ENCODE measurements at places on chromosomes 6 and 20.

DNA sequence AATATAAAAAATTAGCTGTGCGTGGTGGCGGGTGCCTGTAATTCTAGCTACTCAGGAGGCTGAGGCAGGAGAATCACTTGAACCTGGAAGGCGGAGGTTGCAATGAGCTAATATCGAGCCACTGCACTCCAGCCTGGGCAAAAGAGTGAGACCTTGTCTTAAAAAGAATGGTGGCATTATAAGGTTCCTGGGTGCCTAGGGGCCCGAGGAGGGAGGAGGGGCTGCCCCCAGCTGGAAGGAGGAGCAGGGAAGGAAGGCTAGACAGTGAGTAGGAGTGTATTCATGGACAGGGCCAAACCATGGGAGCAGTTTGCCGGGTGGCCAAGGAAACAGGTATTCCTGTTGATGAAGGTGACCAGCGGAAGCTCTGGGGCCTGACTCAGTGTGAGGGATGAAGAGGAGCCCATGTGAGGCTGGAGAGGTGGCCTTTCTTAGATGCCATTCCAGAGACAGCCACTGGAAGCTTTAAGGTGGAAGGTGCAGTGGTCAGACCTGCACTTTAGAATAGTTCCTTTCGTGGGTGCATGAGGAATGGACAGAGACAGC, 24.2 kb downstream of the MANBAL start:
- DNase-seq = no peak

GRCh38 chr20:20680991-20681508, 31.4 kb downstream of the RALGAPA2 start:
- no peak for DNase-seq

- no peak for DNase-seq
Measured at GRCh38 chr6:33897189-33897780, 93.5 kb upstream of the MLN start.

DNA sequence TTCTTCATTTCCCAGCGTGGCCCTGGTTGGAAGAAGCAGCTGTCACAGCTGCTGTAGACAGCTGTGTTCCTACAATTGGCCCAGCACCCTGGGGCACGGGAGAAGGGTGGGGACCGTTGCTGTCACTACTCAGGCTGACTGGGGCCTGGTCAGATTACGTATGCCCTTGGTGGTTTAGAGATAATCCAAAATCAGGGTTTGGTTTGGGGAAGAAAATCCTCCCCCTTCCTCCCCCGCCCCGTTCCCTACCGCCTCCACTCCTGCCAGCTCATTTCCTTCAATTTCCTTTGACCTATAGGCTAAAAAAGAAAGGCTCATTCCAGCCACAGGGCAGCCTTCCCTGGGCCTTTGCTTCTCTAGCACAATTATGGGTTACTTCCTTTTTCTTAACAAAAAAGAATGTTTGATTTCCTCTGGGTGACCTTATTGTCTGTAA, 292.7 kb downstream of the ESR1 start:
- no peak for DNase-seq

DNA sequence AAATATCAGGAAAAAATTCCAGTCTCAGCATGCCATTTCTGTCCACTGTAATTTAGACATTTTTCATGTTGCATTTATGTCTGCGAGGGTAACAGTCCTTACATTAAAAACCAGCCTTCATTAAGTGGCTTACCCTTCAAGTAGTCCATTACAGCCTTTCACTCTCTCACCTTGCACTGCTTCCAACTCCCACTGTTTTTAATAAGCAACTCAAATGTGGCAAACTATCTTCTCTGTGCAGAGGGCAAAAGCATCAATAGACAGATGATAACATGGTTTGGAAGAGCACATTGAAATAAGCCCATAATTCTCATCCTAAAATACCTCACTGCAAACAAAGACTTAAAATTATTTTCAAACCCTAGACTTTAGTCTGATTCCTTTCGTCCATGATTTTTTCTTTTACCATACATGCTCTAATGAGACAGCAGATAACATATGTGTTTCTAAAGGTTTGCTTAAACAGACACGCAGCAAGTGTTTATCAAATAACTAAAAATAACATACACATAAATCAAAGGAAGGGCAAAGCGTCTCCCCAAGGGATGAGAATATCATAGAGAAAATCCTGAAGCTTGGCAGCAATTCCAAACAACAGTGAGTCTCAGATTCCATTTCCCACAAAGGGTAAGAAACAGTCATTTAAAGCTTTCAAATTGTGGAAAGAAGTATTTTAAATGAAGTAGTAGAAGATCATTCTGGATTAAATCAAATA, 130.4 kb downstream of the PTPRK start:
- DNase-seq = no peak

GRCh38 chr6:112701201-112701600, 354.1 kb downstream of the RFPL4B start:
- no peak for DNase-seq

GRCh38 chr6:22513667-22514066, 55.7 kb upstream of the HDGFL1 start:
- no peak for DNase-seq

- DNase-seq = no peak
Measured at GRCh38 chr6:150310539-150310938, 58.3 kb upstream of the IYD start.

DNA sequence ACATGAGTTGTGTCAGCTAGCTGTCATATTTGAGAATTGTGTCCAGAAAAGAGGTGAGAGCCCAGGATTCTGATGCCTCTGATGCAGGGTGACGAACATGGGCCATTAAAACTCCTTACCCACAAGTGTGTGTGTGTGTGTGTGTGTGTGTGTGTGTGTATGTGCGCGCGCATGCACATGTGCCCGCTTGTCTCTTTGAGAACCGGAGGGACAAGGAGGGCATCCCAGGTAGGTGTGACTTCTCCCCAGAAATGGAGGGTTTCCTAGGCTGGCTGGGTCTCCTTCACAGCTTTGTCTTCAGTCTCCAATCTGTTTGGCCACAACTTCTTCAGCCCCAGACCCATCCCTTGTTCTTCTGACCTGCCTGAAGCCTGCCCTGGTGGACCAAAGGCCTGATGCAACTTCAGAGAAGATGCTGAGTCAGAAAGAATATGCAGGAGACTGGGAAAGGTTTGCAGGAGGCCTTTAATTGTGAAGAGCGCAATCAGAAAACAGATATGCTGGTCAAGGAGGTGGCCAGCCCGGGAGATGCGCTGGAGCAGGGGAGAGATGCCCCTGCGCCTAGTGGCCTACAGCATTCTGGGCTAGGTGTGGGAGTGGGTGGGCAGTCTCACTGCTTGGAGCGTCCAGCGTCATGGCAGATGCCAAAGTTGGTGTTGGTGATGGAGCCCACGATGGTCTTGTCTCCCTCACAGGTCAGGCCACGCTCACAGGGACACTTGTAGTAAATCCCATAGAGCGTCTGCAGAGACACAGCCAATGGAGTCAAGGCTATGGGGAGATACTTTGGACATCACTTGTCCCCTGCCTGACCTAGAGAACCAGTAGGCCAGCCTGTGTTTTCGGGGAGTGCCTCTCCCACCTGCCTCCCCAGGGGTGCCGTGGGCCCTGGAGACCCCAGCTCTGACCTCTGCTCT, 2.3 kb downstream of the CLPS start:
- no peak for DNase-seq

GRCh38 chr6:150590446-150590845, 9.2 kb upstream of the PLEKHG1 start:
- DNase-seq = no peak

GRCh38 chr6:16168858-16169257, 40.0 kb downstream of the MYLIP start:
- DNase-seq = no peak

DNA sequence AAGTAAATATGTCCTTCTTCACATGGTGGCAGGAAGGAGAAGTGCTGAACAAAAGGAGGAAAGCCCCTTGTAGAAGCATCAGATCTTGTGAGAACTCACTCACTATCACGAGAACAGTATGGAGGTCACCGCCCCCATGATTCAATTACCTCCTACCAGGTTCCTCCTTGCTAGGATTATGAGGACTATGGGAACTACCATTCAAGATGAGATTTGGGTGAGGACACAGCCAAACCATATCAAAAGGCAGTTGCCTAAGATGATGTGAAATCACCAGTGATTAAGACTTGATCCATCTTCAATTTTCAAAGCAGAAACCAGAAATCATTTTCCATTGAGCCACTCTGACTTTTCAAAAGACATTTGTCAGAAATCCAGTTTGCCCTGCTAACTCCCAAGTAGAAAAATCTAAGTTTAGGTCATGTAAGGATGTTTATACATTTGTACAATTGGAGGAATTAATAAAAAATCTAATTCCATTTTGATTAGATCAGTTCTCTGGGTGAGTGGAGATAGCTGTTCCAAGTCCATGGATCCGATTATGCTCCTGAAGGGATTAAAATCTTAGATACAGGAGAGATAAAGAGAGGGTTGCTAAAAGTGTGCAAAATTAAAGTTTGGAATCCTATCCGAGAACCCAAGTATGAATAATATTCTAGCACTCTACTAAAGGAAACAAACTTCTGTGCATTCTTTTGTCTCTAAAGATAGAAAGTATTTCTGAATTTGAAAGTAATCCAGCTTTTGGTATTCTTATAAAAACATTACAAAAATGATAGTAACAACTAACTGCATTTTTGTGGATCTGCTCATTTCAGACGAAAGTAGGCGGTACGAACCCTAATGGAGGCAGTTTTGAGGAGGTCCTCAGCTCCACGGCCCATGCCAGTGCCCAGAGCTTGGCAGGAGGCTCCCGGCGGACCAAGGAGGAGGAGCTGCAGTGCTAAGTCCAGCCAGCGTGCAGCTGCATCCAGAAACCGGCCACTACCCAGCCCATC, 39.5 kb downstream of the HDDC2 start:
- no peak for DNase-seq

DNA sequence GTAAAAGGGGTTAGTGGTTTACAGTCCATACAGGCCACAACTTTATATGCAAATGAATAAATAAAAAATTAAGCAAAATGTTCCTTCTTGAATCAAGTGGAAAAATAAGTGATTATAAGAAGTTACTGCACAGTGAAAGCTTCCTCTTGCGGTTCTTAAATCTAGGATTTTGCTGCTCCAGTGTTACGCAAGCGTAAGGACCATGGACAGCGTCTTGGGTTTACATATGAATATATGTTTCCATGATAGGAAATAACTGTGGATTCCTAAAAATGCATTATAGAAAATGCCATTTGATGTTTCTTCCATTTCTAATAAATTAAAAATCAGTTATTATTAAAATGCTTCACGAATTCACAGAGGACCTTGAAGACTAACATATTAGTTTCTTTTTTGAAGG, 176.6 kb upstream of the POU3F2 start:
- peak; percentile 54 for DNase-seq

Data from right renal pelvis (tissue), 4 donors.